AG10803 (cell line): ENCODE measurements at places on chromosomes 16 and 17.
A peak's percentile ranks its signal among the peaks of the same experiment; 100 is the strongest.

DNA sequence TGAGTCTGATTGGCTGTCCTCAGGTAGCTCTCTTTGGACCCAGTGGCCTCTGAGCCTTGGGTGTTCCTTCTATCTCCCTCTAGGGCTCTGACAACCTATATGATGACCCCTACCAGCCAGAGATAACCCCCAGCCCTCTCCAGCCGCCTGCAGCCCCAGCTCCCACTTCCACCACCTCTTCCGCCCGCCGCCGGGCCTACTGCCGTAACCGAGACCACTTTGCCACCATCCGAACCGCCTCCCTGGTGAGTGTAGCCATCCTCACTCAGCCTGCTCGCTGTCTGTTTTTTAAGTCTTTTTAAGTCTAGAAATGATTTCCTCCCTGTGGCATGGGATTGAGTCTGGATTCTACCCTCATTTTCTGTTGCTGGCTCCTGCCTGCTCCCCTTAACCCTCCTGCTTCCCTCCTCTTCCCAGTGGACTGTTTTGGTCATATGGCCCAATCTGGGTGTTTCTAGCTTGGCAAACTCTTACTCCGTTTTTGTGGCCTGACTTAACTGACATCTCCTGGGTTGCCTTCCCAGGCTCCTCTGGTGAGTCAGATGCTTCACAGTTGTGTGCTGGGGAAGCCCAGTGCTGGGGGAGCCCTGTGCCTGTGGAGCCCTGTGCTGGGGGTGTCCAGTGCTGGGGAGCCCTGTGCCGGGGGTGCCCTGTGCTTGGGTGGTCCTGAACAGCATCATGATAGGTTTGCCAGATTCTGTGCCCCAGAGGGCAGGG is 9.9 kb downstream of the TAOK2 start:
- DNase-seq, result peak; percentile 52

DNA sequence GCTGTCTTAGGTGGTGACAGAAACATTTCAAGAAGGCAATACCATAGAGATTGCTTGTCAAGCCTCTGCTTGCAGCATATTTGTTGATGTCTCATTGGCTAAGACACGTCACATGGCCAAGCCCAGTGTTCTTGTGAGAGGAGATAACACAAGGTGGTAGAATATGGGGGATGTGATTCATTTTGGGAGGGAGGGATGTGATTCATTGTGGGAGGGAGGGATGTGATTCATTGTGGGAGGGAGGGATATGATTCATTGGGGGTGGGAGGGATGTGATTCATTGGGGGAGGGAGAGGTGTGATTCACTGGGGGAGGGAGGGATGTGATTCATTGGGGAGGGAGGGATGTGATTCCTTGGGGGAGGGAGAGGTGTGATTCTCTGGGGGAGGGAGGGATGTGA is 470.5 kb upstream of the SALL1 start:
- no peak for DNase-seq

- DNase-seq, result no peak
Measured at GRCh38 chr16:25083701-25084100, 27.8 kb upstream of the LCMT1 start.

DNA sequence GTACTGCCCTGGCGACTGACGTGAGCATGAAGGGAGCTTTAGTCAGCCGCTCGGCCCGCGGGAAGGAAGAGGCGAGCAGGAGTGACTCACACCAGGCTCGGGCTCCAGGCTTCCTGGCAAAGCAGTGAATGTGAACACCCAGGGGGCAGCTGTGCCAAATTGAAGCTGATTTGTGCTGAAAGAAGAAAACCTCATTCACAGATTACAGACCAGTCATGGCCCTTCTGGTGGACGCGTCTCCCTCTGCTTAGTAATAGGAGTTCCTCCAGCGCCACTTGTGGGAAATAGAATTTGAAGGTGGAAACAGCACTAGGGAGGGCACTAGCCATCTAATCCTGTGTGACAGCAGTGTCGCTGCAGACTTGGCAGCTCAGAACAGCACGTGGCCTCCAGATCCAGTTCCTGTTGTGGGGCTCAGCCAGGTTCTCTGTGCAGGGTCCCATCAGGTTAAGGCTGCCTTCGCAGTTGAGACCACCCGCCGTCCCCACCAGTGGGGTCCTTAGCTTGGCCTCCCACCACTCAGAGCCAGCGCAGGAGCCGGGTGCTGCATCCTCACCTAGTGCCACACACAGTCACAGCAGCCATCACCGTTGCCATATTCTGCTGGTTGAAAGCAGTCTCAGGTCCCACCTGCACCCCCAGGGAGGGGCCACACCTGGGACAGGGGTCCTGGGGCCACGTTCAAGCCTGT is 164.5 kb upstream of the CHMP6 start:
- DNase-seq, result peak; percentile 96

DNA sequence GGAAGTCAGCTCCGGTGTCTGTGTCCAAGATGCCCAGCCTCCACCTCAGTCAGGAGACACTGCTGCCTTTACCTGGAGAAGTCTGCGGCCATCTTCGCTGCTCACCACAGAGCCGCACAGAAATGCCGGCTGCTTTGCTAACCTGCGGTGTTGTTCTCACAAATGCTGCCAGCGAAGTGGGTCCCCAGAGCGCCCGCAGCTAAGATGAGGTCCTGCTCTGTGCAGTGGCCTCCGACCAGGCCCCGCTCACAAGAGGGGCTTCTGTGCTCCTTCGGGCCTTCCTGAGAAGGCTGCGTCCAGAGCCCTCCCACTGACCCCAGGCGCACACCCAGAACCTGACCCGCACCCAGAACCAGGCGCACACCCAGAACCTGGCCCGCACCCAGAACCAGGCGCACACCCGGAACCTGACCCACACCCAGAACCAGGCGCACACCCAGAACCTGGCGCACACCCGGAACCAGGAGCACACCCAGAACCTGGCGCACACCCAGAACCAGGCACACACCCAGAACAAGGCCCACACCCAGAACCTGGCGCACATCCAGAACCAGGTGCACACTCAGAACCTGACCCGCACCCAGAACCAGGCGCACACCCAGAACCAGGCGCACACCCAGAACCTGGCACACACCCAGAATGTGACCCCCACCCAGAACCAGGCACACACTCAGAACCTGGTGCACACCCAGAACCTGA is 51.5 kb upstream of the FASN start:
- no peak for DNase-seq

DNA sequence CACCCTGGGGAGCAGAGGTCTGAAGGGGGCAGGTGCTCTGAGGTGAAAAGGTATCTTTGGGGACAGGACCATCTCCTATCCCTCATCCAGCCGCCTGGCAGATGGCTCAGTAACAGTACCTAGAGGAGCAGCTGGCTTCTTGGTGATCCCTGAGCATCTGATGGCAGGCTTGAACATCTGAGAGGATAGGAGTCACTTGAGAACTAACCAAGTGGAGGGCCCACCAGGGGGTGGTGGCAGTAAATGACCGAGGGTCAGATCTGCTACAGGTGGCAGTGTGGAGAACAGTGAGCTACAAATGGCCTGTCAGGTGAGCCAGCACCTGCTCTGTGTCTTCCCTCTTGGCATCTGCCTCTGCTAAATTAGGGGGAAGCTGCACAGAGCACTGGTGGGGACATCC is 13.8 kb downstream of the HROB start:
- no peak for DNase-seq

DNA sequence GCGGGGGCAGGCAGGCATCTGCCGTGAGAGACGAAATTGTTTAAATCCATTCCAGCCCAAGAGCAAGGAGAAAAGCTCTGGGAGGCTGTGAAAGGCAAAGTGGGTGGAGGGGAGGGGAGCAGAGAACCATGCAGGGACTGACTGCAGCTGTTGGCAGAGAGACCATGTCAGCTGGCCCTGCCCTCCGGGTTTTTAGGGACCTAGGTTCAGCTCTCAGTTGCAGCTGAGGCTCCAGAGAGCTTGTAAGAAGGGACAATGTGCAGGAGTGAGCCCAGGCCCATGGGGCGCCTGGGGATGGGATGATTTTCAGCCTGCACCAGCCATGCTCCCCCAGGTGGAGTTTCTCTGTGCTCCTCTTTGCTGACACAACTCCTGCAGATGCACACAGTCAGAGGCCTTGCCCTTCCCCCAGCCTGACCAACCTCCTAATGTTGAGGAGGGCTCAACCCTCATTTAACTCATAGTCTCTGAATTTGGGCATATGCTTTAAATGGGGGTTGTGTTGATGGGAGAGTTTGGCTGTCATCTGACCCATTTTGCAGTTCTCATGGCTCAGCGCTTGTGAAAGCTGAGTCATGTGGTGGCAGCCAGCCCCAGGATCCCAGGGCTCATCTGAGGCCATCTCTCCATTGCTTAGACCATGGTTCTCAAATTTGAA is 70.9 kb downstream of the PLXDC1 start:
- peak; percentile 50 for DNase-seq

DNA sequence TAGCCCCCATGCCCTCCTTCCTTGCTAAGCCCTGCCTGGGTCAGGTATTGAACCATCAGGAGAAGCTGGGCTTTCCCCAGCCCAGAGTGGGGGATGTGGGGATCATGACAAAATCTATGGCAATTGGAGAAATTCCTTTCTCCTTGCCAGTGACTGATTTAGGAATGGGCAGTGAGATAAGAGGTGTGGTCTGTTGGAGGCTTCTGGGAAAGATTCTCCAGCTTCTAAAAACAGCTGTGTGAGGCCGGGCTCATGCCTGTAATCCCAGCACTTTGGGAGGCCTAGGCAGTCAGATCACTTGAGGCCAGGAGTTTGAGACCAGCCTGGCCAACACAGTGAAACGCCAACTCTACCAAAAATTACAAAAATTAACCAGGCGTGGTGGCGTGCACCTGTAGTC is 69.1 kb downstream of the SRCIN1 start:
- no peak for DNase-seq

DNA sequence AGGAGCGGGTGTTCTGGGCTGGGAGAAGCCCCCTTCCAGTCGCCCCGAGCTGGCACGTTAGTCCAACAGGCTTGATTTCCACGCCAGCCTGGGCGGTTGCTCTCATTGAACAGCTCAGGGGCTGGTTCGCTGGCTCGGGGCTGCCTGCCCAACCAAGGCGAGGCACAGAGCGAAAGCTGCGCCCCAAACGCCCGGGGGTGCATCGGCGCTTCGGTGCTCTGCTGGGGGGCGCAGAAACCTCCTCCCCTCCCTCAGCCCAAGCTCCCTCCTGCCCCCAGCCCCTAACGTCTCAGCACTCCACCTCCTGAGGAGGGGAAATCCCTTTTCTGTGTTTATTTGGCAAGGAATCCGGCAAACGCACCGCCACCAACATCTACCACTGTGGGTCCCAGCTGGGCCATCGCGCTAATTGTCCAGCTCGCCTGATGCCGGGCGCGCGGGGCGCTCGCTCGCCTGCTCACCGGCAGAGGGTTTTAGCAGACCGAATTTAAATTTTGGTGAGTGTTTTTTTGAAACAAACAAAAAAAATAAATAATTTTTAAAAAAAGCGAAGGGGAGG is 29.5 kb upstream of the RBFOX1 start:
- no peak for DNase-seq

DNA sequence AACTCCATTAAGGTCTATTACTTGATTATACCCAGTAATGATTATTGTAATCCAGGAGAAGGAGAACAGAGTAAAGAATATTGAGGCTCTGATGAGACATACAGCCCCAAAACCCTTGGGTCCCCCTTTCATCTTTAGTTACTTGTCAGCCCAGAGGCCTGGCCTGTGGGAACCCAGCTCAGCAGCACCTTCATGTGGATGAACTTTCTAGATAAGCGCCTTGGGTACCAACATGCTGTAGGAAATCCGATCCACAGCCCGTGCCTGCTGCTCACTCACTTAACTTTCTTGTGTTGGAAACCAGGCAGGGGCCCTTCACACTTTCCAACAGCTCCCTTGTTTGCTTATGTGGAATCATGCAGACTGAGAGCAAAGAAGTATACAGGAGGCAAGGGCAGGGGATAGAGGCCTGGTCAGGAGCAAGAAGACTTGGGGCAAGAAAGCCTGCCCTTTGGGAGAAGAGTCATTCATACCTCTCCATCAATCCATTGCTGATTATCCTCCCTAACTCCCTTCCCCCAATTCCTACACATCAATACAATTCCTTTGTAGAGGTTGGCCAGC is 64.0 kb upstream of the SOX9 start:
- DNase-seq, result no peak

DNA sequence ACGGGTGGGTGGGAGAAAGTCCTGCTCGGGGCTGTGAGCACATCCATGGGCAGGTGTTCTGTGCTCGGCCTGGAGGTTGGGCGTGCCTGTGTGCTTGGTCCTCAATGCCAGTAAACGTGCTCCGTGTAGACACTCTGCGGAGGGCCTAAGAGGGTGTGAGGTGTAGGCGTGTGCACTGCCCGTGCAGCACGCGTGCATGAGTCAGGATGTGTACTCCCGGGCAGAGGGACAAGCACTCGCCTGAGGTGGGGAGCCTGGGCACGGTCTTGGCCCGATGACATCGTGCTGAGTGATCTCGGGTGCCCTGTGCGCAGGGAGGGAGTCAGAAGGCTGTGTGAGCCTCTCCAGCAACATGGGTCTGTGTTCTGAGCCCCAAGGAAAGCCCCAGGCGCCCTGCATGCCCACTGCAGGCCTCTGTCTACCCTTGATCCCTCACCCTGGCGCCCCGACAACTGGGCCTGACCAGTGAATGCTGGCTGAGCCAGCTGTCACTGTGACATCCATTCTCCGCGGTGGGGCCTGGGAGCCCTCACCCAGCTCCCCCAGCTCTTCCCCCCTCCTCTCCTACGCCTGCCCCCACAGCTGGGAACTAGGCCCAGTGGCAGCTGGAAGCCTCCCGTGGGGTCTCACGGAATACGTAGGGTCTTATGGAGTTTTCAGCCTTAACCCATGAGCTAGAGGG is 23.5 kb upstream of the NXPH3 start:
- no peak for DNase-seq

GRCh38 chr17:41625602-41626001 is 1.2 kb upstream of the KRT17 start:
- no peak for DNase-seq

- no peak for DNase-seq
Measured at GRCh38 chr17:27473190-27473747, 17.0 kb downstream of the KSR1 start.

DNA sequence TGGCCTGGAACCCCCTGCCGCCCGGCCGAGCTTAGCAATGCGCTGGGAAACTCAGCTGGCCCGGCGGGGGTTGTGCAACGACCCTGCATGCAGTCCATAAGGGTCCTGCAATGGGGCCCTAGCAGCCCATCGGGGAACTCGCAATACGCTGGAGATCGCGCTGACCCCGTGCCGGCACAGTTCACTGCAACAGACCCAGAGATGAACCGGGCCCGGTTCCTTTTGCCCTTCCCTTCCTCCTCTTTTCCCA is 375 bp downstream of the SLC25A11 start:
- no peak for DNase-seq

DNA sequence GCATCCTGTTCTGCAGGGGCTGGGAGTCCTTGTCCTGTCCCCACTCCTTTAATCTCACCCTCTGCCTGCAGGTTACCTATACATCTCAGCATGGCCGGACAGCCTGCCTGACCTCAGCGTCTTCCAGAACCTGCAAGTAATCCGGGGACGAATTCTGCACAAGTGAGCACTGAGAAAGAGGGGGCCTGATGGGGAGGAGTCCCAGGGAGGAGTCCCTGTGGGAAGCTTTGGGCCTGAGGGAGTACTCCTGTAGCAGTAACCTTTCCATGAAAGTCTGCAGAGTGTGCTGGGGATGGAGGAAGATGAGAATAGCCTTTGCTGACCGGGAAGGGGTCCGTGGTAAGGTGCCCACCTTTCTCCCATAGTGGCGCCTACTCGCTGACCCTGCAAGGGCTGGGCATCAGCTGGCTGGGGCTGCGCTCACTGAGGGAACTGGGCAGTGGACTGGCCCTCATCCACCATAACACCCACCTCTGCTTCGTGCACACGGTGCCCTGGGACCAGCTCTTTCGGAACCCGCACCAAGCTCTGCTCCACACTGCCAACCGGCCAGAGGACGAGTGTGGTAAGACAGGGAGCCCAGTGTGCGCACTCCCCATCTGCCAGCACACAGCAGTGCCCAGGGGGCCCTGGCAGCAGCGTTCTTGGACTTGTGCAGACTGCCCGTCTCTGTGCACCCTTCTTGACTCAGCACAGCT is 14.8 kb downstream of the MIEN1 start:
- no peak for DNase-seq
